CD4-positive, alpha-beta T cell treated with Interleukin-6 at 100 ng/mL for 8 hours (primary cell): ENCODE measurements at places on chromosomes 6 and 20.

DNA sequence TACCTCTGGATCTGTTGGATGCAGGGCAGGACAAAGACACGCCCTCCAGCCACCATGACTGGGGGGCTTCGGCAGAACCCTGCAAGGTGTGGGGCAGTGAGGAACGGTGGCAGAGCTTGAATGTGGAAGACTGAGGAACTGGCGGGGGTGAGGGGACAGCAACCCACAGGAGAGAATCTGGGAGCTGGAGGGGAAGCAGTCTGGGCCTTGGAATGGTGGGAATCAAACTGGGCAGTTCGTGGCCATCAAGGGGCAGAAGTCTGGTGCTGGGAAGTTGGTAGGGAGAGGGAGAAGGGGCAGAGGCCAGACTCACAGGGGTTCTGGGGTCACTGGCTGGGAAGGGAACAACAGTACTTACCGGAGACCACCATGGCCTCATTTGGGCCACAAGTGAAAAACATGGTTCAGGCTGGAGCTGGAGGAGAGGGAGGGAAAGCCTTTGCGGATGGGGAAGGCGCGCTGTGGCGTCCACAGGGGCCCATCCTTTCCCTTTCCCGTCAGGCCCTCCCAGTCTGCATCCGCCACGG lies 635 bp downstream of the FLOT1 start:
- no peak for DNase-seq

DNA sequence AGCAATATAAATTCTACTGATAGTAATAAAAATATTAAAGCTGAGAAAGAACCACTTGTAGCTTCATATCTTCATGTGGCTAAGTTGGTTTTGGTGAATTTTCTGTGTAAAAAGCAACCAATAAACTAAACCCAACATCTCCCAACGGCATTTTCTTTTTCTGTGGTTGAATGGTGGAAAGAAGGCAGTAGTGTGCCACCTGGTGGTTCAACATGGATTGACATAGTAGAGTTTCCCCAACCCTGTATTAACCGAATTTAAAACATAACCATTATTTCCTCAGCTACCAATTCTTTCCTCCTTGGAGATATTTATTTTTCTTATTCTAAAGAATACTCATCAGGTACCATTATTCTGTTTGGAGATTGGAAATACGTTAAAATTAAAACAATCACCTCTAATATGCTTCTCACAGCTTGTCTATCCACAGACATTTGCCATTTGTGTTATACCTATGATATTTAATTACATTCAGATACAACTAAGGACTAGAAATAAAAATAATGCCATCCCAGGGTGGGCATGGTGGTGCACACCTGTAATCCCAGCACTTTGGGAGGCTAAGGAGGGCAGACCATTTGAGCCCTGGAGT lies 117.1 kb upstream of the EEF1E1 start:
- peak; percentile 6 for DNase-seq

DNA sequence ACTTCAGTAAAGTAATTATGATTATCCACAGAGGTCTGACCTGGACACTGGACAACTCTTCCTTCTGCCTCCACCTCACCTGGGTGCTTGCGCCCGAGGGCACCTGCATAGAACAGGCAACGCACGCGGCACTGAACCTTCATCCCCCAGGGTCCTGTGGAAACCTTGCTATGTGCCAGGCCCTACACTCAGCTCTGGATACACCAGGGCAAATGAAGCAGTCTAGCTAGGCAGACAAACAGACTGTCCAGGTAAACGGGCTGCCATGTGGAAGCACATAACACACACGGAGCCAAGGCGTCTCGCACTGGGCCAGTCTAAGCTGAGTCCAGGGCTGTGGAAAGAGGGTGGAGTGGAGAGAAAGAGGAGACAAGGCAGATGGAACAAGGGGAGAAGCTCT lies 109.3 kb upstream of the AFDN start:
- DNase-seq, result no peak

- DNase-seq, result no peak
These were observed 16.9 kb downstream of the LAMA5 start for GRCh38 chr20:62350098-62350628.

DNA sequence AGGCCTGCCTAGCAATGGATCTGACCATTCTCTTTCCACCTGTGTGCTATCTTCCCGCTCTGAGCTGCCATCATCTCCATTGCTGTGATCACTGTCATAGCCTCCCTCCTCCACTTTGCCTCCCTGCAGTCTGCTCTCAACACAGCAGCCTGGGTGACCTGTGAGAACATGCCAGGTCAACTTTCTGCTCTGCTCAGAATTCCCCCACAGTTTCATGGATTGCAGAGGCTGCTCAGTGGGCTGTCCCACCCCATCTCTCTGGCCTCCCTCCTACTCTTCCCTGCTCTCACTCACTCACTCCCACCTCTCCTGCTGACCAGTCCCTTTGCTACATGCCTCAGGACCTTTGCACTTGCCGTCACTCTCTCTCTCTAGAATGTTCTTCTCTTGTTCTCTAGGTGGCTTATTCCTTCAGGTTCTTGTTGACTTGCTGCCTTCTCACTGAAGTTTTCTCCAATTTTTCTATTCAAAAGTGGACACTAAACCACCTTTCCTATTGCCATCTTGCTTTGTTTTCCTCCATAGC lies 159.9 kb downstream of the CD83 start:
- DNase-seq, result no peak

- no peak for DNase-seq
These were observed 26.5 kb downstream of the EIF2S2 start for GRCh38 chr20:34085544-34086040.

DNA sequence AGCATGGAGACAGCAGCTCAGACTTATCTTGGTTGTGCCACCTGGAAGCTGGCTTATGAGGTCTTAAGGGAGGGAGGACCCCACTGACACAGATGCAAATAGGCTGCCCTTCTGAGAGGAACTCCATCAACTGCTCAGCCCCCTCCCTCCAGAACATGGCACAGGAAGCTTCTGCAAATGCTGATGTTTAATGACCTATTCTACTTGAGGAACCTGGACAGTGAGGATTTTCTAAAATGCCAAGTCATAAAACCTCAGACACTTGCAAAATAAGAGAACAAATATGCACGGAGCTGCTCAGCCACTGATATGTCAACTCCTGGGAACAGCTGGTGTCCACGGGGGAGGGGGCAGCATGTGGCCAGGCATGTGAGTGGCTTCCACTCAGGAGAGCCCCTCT lies 3.5 kb downstream of the CST9 start:
- no peak for DNase-seq

DNA sequence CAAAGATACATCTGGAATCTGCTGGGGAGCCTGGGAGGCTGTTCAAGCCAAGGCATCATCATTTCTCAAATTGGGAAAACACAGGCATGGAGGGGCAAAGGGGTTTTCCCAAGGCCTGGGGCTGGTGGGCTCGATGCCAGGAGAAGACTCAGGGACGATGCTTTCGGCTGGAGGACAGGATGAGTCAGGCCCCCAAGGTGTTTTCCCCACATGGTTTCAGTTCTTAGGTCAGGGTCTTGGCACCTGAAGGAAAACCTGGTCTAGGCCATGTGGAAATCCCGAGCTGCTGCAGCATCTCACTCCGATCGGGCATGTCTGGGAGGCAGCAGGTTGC lies 348.1 kb downstream of the CDC5L start:
- DNase-seq, result no peak

DNA sequence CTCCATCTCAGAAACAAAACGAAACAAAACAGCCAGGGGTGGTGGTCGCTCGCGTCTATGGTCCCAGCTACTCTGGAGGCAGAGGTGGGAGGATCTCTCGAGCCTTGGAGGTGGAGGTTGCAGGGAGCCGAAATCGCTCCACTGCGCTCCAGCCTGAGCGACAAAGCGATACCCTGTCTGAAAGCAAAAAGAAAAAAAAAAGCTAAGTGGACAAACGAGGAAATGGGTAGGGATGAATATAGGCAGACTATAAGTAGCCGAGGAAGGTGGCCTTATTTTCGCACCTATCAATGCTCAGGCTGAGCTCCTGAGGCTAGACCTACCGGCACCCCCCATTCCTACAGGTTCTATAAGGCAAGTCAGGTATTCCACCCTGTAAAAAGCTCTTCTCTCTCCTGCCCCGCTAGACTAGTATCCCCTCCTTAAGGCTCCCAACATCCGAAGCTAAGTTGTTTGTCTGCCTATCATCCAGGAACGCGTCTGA lies 650 bp upstream of the CASP8AP2 start:
- DNase-seq, result no peak

- DNase-seq, result peak; percentile 63
These were observed 18.7 kb downstream of the UQCC2 start for GRCh38 chr6:33692760-33693158.

- no peak for DNase-seq
These were observed 272.0 kb downstream of the ZNF217 start for GRCh38 chr20:53321596-53321995.

- DNase-seq, result no peak
These were observed 37.1 kb upstream of the EZR start for GRCh38 chr6:158856261-158856660.

DNA sequence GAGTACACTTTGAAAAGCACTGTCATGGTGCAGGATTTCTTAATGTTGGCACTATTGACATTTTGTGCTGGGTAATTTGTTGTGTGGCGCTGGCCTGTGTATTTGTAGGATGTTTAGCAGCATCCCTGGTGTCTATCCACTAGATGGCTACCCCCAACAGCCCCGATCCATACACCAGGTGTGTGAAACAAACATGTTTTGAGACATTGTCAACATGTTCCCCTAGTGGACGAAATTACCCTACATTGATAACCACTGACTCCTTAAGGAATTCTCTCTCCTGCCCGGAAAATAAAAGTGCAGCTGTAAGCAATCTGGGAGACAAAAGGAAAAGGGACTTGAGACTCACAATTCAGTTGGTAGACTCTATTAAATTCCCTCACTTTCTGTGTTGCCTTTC lies 52.6 kb upstream of the TMEM200A start:
- DNase-seq, result no peak

- no peak for DNase-seq
These were observed 21.6 kb upstream of the MAFB start for GRCh38 chr20:40710603-40711002.

DNA sequence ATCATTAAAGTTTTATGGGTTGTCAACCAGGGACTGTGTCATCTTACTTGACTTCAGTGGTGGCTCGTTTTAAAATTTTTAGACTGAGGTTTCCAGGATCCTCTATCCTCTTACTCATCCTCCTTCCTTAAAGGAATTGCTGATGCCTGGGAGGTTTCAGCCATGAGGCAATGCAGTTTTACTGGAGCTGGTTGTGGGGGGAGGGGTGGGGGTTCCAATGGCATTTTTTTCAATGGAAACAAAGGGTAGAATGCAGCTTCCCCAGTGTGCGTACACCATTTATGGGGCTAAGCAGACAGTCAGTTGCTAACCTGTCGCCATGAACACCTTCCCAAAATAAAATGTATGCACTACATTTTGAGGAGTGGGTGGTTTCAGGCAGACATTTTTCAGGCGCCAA lies 88.0 kb downstream of the METTL24 start:
- no peak for DNase-seq

GRCh38 chr6:52233975-52234823 lies 10.1 kb downstream of the IL17F start:
- no peak for DNase-seq

GRCh38 chr6:118993358-118993757 lies 58.4 kb upstream of the MCM9 start:
- DNase-seq, result no peak

- no peak for DNase-seq
These were observed 327.9 kb upstream of the KHDRBS2 start for GRCh38 chr6:62613928-62614327.

DNA sequence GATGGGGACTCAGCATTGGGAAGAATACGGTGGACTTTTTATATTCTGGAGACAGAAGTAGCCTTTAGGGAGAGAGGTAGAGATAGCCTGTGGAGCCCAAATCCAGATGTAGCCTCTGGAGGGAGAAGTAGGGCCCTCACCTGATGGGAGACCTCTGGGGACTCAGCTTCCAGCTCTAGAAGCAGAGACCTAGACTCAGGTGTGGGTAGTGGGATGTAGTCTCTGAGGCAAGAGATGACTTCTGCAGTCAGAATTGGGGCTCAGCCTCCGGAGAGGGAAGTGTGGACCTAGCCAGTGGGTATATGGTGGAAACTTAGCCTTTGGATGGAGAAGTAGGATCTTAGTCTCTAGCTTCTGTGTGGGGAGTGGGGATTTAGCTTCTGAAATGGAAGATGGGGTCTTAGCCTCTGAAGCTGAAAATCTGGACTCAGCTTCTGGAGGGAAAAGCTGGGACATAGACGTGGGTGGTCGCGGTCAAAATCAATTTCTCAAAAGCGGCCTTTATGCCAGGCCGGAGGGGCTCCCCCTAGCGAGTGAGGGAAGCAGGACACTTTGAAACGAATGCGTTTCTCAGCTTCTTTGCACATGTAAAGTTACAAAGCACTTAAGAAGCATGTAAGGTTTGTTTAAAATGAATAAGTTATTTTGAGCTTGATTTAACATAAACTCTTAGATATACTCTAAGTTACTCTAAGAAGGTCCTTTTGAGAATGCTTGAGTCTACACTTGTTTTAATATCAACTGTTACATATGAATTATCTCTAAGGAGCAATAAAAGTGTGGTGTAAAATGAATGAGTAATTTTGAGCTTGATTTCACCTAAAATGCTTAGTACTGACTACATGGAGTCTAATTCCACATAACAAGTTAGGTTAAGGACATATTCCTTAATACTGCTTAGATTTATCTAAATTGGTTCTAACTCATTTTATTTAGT lies 12.9 kb upstream of the ZNF343 start:
- DNase-seq, result peak; percentile 50

DNA sequence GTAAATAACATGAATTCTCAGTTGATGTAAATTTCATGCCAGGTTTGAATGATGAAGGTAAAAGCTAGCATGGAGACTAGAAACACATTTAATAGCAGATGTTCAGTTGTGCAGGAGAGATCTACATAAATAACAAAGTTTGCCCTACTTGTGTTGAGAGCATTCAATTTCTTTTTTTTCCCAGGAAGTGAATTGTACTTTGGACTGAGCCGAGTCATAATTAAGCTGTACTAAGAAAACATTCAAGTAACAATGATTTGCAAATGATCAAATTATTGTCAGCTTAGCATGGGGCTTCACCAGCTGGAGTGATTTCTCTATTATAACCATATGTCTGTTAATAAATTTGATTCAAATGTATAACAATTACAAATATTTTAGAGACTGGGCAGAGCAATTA lies 893.5 kb upstream of the MAP3K7 start:
- no peak for DNase-seq

GRCh38 chr20:40958598-40958997 lies 70.0 kb upstream of the TOP1 start:
- no peak for DNase-seq

GRCh38 chr6:163710532-163711470 lies 296.3 kb downstream of the QKI start:
- no peak for DNase-seq

DNA sequence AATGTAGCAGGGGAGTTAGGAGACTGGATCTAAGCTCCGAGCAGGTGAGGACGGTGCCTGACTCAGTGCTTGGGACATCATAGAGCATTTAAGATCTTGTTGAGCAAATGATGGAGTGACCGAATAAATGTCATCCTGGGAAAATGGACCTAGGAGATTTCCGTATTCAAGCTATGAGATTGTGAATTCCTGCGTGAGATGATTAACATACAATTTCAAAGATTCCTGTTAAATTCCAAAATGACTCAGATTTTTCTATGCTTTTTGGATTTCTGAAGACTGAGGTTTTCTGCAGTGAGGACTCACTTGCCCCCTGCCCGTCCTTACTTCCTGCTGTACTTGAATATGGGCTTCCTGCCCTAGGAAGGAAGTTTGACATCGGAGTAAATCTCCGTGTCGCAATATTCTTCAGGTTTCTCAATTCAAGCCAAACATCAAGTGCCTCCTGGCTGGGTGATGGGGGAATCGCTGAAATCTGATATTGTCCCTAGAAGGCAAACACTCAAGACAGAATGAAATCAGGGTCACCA lies 5.2 kb downstream of the SYTL3 start:
- DNase-seq, result peak; percentile 28

- DNase-seq, result no peak
These were observed 317.8 kb downstream of the CDH4 start for GRCh38 chr20:61569825-61570224.
